ENCODE measurements at places on chromosomes 11 and 22.

DNA sequence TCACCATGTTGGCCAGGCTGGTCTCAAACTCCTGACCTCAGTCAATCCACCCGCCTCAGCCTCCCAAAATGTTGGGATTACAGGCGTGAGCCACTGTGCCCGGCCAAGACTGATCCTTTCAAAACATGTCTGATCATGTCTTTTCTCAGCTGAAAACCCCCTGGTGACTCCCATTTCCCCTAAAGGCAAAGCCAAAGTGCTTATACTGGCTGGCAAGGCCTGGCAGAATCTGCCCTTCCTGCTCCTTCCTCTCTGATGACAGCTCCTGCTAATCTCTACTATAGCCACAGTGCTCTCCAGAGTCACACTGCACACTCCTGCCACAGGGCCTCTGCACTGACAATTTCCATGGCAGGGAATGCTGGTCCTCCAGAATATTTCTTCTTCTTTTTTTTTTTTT lies 2.6 kb upstream of the MCHR1 start:
- no peak for DNase-seq

GRCh38 chr11:88102598-88102934 lies 72.7 kb downstream of the RAB38 start:
- no peak for DNase-seq

DNA sequence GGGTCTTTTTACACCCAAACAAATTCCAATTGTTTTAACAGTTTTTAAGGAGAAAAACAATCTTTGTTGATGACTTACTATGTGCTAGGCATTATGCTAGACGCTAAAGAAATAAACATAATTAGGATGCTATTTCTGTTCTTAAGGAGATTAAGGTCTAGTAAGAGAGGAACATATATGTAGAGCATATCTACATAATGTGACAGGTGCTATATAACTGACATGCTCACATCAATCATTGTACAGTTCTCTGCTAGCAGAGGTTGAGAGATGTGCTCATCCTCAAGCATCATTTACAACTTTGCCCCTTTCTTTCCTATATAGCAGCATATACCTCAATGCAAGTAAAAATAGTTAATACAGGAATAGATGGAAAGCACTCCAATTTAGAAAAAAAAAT lies 37.5 kb downstream of the PDGFD start:
- DNase-seq = no peak

DNA sequence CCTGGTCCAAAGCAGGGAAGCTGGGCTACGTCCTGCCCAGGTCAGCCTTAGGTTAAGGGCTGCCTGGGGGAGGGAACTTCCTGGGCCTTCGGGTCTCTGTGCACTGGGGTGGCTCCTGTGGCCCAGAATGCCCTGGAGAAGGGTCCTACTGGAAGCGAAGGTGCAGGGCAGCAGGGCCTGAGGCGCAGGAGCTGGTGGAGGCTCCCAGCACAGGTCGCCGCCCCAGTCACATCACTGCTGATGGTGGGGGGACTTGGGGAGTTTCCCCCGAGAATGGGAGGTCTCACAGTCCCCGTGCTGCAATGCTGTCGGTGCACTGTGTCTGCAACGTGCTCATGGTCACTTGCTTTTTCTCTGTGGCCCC lies 815 bp upstream of the SMIM38 start:
- DNase-seq = no peak

DNA sequence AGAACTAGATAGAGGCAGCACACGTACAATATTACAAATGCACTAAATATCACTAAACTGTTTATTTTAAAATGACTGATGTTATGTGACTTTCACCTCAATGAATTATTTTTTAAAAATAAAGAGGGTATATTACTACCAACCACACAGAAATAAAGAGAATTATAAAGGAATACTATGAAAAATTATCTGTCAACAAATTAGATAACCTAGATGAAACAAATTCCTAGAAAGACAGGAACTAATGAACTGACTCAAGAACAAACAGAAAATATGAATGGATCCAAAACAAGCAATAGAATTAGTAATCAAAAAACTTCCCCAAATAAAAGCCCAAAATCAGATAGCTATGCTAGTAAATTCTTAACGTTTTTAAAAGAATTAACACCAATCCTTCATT lies 10.3 kb downstream of the ZNF280B start:
- no peak for DNase-seq

- DNase-seq = no peak
Observed at GRCh38 chr22:21972293-21972779, 10.3 kb downstream of the TOP3B start.

- DNase-seq = no peak
Observed at GRCh38 chr11:112776834-112777233, 184.4 kb upstream of the NCAM1 start.

- DNase-seq = peak; percentile 37
Observed at GRCh38 chr11:34792814-34793258, 123.3 kb downstream of the APIP start.

- DNase-seq = no peak
Observed at GRCh38 chr11:67548555-67549110, 25.4 kb upstream of the CABP2 start.

GRCh38 chr11:64767344-64768299 lies 7.8 kb upstream of the PYGM start:
- peak; percentile 16 for DNase-seq

DNA sequence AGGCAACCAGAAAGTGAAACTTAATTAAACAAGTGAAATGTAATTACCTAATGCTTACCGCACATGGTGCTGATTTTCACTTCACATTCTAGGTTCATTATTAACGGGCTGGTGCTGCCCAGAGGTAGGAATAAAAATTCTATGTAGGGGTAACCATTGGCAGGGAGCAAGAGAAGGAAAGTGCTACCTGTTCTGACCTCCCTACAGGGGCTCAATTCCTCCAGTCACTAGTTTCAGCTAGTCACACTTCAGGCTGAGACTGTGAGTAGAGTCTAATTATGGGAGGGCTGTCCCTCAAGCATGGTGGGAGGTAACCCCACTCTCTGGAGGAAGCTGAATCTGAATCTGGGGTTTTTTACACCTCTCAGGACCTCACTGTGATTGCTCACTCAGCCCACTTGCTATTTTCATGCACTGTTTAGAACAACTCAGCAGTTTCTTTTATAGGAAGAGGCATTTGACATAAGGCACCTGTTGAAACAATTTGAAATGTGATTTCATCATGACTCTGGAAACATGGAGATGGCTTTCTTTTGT lies 75.4 kb downstream of the MAML2 start:
- DNase-seq = no peak

DNA sequence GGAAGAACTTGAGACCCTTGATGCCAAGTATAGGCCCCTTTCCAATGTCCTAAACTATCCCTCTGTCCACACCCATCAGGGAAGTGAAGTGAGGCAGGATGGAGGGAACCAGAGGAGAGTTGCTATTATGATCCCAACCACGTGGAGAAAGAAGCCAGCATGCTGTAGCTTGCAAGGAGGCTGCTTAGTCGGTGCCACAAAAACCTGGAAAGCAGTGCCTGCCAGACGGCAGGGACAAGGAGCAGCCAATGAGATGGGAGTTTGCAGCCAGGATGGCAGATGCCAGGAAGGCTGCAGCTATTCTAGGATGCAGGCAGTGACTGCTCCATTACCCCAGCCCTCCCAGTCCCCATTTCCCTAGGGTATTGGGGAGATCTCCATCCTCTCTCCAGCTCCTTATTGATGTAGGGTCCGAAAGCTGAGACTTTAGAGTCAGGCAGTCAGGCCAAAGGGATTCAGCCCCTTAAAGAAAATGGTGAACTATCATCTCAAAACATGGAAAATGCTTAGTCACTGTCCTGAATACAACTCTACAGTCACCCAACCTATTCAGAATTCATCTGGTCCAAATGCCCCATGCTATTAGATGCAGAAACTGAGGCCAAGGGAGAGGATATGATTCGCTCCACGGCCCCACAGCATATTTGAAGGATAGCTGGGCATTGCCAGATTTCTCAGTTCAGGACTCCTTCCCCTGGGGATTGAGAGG lies 18.4 kb upstream of the LRRC55 start:
- no peak for DNase-seq

DNA sequence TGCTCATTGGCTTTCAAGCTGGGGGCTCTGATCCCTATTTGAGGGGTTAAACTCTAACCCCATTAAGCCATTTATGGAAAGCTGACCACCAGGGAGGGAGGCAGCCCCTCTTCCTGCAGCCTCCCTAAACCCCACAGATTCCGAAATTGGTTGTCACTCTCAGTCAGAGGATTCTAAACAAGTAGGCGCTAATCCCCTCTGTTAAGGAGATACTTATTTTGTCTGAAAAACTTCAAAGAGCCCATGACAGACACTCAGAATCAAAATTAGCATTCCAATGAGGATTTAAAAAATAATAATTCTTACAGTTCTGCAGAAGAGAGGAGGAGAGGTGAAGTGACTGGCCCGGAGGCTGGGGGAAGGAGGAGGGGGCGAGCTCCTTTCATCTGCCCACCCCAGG lies 69.7 kb upstream of the LMO1 start:
- DNase-seq = no peak

- no peak for DNase-seq
Observed at GRCh38 chr11:12537778-12538401, 136.3 kb upstream of the TEAD1 start.

GRCh38 chr11:124669193-124669592 lies 4.3 kb downstream of the SIAE start:
- peak; percentile 49 for DNase-seq

DNA sequence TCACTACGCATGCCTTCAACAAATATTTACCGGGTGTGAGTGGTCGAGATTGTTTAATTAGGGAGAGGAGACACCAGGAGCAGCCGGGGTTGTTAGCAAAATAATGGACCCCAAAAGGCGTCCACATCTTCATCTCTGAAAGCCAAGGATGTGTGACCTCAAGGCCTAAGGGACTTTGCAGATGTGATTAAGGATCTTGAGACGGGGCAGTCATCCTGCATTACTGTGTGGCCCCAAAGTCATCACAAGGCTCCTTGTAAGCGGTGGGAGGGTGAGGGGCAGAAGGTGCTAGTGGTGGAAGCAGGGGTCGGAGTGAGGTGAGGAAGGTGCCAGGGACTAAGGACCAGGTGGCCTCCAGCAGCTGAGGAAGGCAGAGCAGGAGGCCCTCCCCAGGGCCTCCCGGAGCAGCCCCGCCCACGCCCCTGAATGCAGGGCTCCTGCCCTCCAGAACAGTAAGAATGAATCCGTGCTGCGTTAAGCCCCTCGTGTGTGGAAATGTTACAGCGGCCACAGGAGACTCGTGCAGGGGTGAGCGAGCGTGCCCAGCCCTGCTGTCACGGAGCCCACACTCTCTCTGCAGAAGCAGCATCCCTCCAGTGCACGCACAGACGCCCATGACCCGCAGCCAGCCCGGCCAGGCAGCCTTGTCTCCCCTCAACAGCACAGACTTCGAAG lies 83.5 kb downstream of the CELSR1 start:
- DNase-seq = no peak

- no peak for DNase-seq
Observed at GRCh38 chr11:115219376-115219775, 284.8 kb downstream of the CADM1 start.

DNA sequence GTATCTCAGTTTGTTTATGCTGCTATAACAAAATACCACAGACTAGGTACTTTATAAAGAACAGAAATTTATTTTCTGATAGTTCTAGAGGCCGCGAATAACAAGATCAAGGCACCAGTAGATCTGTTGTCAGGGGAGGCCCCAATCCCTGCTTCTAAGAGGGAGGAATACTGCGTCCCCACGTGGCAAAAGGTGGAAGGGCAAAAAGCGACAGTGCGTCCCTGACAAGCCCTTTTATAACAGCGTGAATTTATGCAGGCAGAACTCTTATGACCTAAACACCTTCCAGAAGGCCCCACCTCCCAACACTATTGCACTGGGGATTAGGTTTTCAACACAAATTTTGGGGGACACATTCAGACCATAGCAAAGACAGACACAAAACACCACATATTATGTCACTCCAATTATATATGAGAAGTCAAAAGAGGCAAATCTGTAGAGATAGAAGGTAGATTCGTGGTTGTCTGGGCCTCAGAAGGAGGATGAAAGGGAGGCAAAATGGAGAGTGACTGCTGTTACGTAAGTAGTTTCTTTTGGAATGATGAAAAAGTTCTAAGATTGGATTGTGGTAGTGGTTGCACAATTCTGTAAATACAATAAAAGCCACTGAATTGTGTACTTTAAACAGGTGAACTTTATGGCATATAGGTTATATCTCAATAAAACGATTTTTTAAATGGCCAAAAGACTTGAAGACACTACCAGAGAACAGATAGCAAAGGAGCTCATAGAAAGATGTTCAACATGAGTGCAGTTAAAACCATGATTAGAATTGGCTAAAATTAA lies 30.1 kb upstream of the TNRC6B start:
- no peak for DNase-seq

GRCh38 chr22:46749682-46750529 lies 11.9 kb upstream of the CERK start:
- DNase-seq = no peak

DNA sequence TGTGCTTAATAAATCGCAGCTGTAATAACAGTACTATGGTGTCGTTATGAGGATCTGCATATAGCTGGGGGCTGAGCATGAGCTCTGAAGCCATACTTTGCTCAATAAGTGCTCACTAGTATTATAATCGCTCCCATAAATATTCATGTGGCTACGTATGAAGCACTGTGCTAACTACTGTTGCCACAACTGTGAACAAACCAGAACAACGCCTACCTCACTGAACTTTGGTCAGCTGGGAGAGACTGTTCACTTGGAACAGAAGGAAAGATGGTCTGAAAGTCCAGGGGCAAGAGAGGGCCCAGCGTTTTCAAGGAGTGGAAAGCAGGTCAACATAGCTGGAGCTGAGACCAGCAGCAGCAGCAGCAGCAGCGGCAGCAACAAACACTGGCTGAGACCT lies 141.6 kb downstream of the EFCAB6 start:
- DNase-seq = no peak

- no peak for DNase-seq
Observed at GRCh38 chr22:40479126-40479800, 108.9 kb downstream of the SGSM3 start.

DNA sequence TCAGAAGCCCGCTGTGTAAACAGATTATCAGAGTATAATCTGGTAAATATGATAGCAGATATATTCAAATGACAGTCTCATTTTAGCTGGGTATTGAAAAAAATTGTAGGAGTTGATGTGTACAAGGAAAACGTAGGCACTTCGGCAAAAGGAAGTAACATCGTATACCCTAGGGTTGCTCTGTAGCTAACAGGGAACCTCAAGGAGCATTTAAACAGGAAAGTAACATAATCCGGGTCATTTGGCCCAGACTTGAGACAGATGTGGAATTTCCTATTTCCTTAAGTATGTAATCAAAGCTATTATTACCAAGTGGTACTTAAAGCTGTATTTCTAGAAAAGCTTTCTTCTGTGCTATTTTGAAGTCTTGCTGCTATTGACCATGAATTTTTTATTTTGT lies 215.6 kb downstream of the DDX10 start:
- no peak for DNase-seq

GRCh38 chr11:107804211-107804610 lies 54.4 kb downstream of the SLC35F2 start:
- no peak for DNase-seq

- no peak for DNase-seq
Observed at GRCh38 chr11:68941324-68942094, 37.8 kb downstream of the IGHMBP2 start.

Data from NCI-H1105 (cell line).